ENCODE measurements at places on chromosomes 6 and 20. TPM values are rescaled to one million over a fixed set of nuclear protein-coding genes. Genes with fewer than 3 reads are reported as not detected.

SH3BGRL2 gene
- 4.8 TPM for total RNA-seq

SMLR1 gene
- total RNA-seq: not detected

LPIN3 gene
- total RNA-seq: 0.07 TPM

CTCFL gene
- total RNA-seq: not detected

FAM217A gene
- total RNA-seq: not detected

BCAS1 gene
- total RNA-seq: 0.07 TPM

VPS52 gene
- 30.9 TPM for total RNA-seq

ZNF831 gene
- total RNA-seq: not detected

ENPP5 gene
- total RNA-seq: not detected

LSM14B gene
- total RNA-seq: 35.6 TPM

LTB gene
- total RNA-seq: not detected

HMGN4 gene
- 75.1 TPM for total RNA-seq

GNAS-AS1 gene
- total RNA-seq: 5.0 TPM

DNA sequence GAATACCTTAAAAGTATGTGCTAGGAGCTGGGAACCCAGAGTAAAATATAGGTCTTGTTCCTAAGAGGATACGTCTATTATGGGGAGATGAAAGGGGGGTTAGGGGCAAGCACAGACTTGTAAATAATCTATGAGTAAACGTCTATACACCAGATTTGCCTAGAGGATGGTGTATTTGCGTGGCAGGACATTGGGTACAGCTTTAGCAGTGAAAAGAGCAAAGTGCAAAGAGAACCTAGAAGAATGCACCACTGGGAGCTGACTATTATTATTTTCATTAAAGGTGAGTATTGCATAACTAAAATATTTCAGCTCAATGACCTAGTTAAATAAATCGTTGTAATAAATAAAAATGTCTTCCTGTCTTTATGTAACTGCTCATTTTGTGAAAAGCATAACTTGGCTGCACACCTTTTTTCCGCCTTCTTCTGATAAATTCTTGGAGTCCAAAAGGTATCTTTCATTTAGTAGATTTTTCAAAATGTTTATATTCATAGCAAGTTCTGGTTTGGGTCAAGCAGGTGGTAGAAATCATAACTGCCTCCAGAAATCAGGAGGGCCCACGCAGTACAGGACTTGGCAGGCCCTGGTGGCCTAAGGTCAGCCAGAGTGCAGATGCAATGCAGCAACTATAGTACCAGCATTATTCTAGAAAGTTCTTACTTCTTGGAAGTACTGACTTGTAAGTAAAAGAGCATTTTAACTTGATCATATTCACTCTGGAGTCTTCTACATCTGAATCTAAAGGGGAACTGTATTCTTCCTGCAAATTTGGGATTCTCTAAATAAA lies 357.2 kb downstream of the PLCB1 start:
- no peak for DNase-seq

DNA sequence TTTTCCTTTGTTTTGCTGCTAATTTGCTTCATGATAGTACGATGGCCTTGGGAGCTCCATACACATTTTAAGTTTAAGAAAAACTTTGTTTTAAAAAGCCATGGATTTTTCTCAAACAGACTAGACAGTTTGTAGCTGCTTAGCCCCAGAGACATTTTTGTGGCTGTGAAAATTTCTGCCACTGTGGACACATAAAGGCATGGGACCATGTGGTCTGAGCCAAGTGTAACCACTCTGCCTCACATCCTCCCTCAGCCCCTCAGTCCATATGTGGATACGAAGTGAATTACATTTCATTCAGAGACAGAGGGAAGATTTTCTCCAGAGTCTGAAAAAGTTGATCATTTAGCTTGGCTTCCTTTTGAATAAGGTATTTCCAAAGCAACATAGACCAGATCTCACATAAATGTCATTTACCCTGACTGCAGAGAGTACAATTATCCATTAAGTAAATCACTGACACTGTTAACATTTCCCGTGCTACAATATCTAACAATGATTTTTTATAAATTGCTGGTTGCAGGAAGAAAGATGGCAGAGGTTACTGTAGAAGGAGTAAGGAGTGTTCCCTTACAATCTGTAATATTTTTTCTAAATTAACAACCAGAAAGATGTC lies 87.4 kb downstream of the GJA1 start:
- peak; percentile 36 for DNase-seq

DNA sequence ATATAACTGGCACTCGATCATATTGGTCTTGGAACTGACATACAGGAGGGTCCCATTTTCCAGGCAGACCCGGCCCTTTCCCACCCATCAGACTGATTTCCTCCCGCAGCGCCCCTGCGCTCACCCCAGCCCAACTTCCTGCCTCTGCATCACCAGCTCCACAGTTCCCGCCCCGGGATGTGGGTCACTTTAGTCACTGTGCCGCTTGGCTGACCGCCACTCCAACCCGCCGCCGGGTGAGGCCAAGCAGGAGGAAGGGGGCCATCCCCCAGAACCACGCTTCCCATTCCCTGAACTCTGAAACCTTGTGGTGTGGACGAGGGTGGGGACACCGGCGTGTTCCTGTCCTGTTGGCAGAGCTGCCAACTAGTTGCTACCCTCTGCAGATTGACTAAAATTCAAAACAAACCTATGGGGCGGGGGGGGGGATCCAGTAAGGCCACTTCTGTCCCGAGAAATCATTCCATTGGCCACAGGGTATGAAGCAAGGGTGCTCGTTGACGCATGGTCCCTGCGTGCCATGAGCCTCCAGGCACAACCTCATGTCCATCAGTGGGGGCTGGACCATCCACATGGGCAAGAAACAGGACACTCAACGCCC lies 12.3 kb downstream of the TGM2 start:
- DNase-seq: peak; percentile 94

GRCh38 chr6:7238900-7239589 lies 74.0 kb downstream of the SSR1 start:
- DNase-seq: peak; percentile 67

GRCh38 chr6:34664256-34664971 lies 32.2 kb downstream of the ILRUN start:
- peak; percentile 45 for DNase-seq

- DNase-seq: peak; percentile 23
Measured at GRCh38 chr20:13898012-13898612, 92.3 kb downstream of the SEL1L2 start.

DNA sequence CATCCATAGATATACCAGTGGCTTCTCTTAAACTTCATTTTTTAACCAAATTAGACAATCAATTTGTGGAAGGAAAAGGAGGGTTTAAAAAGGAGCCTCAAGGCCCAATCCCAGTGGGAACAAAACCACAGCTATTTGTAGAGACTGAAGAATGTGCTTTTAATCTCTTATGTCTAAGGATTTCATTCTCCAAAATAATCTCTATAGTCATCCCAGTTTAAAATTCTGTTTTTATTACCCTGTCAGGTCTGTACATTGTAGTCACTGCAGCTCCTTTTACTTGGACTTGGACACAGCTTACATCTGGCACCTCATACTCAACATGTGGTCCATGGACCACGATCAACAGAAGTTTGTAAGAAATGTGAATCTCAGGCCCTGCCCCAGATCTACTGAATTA lies 152.1 kb upstream of the STMND1 start:
- DNase-seq: no peak

GRCh38 chr20:53070706-53071392 lies 98.7 kb downstream of the TSHZ2 start:
- no peak for DNase-seq

DNA sequence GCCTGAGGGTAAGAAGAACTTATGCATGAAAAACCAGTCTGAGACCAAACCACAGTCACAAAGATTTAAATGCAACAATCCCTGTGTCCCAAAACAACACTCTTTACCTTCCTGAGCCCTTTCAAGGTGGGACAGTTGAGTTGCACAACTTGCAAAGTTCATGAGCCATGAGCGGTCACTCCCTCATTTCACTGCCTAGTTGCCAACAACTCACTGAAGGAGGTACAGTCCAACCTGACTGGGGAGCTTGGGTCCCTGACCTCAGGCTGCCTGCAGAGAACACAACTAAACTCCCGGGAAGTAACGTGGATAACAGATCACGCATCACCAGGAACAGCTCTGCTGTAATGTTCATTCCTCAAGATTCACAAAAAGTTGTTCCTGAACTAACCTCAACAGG lies 69.4 kb downstream of the MBOAT1 start:
- DNase-seq: no peak

- no peak for DNase-seq
Measured at GRCh38 chr20:4633379-4633778, 88.3 kb upstream of the PRND start.

DNA sequence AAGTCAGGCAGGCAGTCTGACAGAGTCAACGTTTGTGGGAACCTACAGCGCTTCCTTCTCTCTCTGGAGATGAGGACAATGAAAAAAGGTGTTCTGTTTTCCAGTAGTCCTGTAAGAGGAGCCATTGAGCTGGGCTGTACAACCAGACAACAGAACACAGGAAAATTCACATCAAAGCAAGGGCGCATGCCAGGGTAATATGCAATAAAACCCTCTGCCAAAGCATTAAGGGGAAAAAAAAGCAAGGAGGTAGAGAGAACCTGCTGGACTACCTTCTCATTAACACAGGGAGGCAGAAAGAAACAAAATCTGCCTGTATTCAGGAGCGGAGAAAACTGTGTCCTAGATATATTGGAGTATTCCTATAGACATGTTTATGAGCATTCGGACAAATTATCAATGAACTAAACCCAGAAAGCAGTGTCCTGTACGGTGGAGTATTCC lies 1.3 kb downstream of the RNF24 start:
- peak; percentile 86 for DNase-seq

GRCh38 chr20:34891166-34892062 lies 15.0 kb downstream of the ACSS2 start:
- DNase-seq: peak; percentile 83

DNA sequence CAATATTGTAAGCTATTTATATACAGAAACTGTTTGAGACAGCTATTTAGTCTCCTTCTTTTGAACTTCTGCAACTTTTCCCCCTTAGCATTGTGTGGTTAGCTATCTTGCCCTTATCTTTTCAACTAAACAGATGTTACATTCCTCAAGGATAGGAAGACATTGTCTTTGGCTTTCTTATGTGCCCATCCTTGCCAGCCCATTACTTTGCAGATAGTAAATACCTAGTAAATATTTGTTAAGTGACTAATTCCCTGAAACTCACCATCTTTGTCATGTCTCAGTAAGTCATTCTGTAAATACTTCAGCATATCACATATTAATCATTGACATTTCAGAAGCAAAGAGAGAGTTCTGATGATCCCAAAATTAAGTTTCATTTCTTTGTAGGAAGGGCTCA lies 69.1 kb upstream of the FLRT3 start:
- peak; percentile 59 for DNase-seq

DNA sequence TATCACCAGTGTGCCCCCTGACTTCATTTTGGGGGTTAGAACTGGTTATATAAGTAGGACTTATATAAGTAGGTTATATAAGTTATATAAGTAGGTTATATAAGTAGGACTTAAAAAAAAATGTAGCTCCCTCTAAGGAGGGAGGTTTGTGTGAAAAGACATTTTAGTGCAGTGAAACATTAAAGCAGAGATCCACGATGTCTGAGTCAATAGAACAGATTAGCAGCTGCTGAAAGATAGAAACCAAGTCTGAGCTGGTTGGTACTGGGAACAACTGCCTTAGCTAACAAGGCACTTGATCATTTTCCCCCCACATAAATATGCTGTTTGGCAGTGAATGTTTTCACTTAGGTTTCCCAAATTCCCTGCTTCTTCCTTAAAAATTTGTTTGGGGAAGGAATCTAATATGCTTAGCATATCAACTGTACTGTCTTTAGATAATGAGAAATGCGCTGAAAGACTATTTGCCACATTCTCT lies 2.1 kb upstream of the RPS12 start:
- peak; percentile 54 for DNase-seq

- peak; percentile 82 for DNase-seq
Measured at GRCh38 chr20:31608251-31608945, 3.3 kb downstream of the ID1 start.

DNA sequence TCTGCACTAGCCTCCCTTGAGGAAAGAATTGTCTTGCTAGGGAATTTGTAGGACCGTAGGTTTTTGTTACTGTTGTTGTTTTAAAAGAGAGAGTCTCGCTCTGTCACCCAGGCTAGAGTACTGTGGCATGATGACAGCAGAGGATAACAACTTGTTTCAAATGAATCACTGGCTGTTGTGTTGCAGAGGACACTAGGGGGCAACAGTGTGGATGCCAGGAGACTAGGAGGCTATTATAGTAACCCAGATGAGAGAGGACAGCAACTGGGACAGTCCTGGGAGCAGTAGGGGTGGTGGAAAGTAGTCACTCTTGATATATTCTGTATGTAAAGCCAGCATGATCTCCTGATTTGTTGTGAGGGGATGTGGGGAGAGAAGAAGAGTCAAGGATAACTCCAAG lies 41.8 kb upstream of the LAMA4 start:
- DNase-seq: peak; percentile 66

- DNase-seq: no peak
Measured at GRCh38 chr6:150050846-150051245, 18.1 kb downstream of the ULBP3 start.

GRCh38 chr6:70369332-70369950 lies 43.9 kb upstream of the FAM135A start:
- DNase-seq: peak; percentile 69

GRCh38 chr20:31707994-31708735 lies 14.5 kb downstream of the BCL2L1 start:
- DNase-seq: no peak

- DNase-seq: peak; percentile 35
Measured at GRCh38 chr20:3890398-3890751, 1.2 kb downstream of the PANK2 start.

- no peak for DNase-seq
Measured at GRCh38 chr6:168225471-168225911, 94.1 kb downstream of the DACT2 start.

GRCh38 chr6:14857501-14857900 lies 388.4 kb upstream of the JARID2 start:
- DNase-seq: no peak

DNA sequence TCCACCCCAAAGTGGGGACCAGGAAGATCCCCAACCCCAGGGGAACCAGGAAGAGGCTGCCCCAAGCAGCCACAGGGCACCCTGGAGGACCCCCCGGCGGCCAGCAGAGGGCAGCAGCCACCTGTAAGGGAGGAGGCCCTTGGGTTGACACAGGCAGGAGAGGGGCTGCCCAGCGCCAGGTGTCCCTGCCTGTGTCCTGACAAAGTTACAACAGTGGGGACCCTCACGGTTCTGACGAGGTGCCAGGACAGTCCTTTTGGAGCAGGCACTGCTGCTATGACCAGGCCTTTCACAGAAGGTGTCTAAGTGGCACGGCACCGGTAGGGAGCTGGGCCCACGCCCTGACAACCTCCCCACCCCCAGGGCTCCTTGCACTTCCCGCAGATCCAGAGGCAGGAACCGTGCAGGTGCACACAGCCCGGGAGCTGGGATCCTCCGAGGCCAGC lies 176.7 kb downstream of the BMP7 start:
- DNase-seq: peak; percentile 33
